HCT116 (cell line): ENCODE measurements at places on chromosomes 3 and 15. TPM values are rescaled to one million over a fixed set of nuclear protein-coding genes. Genes with fewer than 3 reads are reported as not detected.
A peak's percentile ranks its signal among the peaks of the same experiment; 100 is the strongest.

GRCh38 chr15:87850916-87851315 lies 405.6 kb downstream of the NTRK3 start:
- no peak for DNase-seq

GRCh38 chr3:63768386-63768785 lies 50.7 kb upstream of the C3orf49 start:
- no peak for DNase-seq

GRCh38 chr3:98172621-98173020 lies 6.1 kb downstream of the OR5H15 start:
- DNase-seq = no peak

DNA sequence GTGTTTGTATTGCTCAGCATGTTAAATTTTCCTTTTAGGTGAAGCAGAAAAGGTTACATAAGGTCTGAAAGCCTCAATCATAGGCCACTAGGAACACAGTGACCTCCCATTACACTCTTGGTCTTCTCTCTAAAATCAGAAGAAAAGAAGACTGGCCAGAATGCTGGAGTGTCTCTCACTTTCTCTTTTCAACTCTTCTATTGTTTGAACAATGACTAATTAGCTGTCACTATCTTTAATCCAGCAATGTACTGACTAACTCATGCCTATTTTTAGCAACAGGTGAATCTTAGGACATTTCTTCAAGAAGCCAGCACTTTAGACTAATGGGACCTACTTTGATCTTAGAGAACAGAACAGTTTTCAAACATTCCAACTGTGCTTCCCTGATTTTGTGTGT lies 142.8 kb downstream of the TGFBR2 start:
- DNase-seq = no peak

- no peak for DNase-seq
Observed at GRCh38 chr15:74907163-74907870, 666 bp upstream of the FAM219B start.

- DNase-seq = no peak
Observed at GRCh38 chr15:59304034-59304795, 68.5 kb downstream of the MYO1E start.

GRCh38 chr3:131363275-131363674 lies 18.3 kb upstream of the NUDT16 start:
- DNase-seq = no peak

GRCh38 chr15:78301828-78302227 lies 2.4 kb upstream of the SKIC8 start:
- DNase-seq = no peak

DNA sequence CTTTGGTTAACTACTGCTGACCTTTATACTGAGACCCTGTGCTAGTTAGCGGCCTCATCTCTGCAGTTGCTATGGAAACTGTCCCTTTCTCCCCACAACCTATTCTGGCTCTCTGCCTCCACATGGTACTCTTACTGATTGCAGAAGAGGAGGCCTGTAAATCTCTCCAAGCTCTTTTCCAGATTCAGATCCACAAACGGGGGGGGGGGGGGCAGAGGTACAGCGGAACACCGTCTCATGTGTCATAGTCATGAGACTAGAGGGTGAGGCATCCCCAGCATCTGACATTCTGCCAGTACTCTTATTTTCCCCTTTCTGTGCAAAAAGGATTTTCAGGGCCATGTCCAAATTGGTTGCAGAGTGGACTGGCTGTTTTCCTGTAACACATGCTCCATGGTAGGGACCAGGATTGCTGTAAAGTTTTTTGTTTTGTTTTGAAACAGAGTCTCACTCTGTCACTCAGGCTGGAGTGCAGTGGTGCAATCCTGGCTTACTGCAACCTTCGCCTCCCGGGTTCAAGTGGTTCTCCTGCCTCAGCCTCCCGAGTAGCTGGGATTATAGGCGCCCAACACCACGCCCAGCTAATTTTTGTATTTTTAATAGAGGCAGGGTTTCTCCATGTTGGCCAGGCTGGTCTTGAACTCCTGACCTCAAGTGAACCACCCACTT lies 8.3 kb upstream of the MAP1A start:
- no peak for DNase-seq

DNA sequence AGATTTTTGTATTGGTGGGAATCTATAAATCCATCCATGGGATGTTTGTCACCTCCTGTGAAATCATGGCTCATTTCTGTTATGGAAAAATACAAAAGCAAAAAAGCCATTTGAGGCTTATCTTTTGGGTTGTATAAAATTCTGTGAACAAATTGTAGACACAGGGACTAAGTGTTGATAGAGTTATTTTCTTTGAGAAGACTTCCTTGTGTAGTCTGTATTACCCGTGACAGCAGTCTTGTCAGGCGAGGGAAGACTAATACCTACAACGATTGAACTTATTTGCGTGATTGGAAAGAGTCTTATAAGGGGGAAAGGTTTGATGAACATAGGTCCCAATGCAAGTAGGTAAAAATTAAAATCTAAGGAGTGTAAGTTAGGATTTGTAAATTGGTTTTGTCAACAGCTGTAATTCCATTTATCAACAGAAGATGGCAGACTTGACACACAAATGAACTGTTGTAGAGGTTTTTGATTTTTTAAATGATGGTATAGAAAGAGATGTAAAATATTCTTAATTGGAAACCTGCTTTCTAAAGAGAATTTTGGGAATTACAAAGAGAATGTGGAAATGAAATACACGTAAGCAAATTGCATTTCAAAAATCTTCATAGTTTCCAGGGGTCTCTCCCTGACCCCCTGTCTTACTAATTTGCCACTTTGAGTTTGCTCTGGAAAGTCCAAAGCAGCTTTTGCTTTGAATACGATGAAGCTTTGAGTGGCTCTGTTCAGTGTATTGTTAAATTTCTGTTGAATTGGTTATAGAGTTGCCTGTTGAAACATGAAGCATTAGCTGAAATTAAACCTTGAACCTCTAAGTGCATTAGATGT lies 33.2 kb downstream of the SLC25A26 start:
- DNase-seq = peak; percentile 32

GRCh38 chr3:3110749-3111361 lies 681 bp upstream of the IL5RA start:
- no peak for DNase-seq

The RASL12 gene
- 0.25 TPM for total RNA-seq

The LMCD1 gene
- total RNA-seq = 4.6 TPM

The GPR149 gene
- not detected for total RNA-seq

The INSYN1 gene
- total RNA-seq = 2.0 TPM

The DUOXA2 gene
- not detected for total RNA-seq

The SCG5 gene
- total RNA-seq = 1.7 TPM

The CD200R1 gene
- not detected for total RNA-seq

The GOLGA6L1 gene
- not detected for total RNA-seq
